GM13977 (cell line): ENCODE measurements at places on chromosomes 1 and 21.

GRCh38 chr1:58395355-58395754 is 151.2 kb downstream of the OMA1 start:
- no peak for DNase-seq

DNA sequence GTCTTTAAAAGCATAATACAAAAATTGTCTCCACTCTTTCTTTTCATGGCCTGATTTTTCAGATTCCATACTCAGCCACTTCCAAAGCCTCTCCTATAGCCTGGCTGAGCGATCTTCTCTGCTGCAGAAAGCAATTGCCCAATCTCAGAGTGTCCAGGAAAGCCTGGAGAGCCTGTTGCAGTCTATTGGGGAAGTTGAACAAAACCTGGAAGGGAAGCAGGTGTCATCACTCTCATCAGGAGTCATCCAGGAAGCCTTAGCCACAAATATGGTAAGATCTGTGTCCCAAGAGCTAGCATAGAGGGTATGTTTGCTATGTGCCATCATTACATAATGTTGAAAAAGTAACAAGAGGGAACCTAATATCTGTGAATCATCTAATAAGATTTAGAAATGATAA is 130.7 kb upstream of the BMP8A start:
- DNase-seq: no peak

DNA sequence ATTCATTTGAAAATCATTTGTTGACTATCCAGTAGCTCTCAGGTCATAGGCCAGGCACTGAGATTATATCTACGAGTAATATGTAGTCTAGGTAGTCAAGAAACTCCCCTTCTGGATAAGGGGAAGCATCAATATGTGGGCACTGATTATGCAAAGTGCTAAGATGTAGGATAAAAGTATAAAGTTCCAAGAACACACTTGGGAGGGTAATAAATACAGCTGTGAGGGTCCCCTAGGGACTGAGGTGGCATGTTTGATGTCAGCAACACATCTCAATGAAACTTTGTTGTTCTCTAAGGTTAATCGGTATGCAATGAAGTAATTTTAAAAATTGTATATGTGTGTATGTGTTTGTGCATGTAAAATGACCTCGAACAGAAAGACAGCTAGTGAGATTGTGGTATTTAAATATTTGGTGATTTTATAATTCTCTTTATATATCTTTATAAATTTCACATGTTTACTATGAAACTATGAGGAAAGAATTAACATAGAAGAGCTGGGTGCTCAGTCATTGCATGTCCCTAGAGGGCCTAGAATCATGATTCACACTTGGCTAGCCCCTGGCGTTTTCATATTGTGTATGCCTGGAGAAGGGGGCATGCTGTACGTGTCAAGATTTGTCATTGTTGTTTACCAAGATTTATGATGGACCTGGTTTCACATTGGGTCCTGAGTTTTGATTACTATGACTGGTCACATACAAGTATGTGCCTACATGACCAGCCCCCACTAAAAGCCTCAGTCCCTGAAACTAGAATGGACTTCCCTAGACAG is 140.1 kb upstream of the DUSP10 start:
- DNase-seq: no peak

DNA sequence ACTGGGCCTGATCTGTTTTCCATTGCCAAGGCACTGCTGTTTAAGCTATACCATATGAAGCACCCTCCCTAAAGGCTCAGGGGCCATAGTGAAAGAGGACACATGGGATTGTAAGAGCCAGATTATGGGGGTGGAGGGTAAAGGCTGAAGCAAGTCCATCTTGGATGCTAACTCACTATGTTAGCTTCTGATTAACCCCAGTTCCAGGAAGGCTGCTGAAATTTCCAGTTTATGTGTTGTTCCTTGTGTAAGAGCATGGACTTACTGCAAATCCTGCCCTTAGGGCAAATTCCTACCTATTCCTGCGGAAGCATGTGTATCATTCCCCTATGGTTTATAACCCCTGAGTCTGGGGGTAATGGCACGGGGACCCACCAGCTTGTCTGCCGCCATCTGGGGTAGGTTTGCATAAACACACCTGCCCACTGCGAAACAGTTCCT is 91.8 kb upstream of the SERBP1 start:
- DNase-seq: no peak

DNA sequence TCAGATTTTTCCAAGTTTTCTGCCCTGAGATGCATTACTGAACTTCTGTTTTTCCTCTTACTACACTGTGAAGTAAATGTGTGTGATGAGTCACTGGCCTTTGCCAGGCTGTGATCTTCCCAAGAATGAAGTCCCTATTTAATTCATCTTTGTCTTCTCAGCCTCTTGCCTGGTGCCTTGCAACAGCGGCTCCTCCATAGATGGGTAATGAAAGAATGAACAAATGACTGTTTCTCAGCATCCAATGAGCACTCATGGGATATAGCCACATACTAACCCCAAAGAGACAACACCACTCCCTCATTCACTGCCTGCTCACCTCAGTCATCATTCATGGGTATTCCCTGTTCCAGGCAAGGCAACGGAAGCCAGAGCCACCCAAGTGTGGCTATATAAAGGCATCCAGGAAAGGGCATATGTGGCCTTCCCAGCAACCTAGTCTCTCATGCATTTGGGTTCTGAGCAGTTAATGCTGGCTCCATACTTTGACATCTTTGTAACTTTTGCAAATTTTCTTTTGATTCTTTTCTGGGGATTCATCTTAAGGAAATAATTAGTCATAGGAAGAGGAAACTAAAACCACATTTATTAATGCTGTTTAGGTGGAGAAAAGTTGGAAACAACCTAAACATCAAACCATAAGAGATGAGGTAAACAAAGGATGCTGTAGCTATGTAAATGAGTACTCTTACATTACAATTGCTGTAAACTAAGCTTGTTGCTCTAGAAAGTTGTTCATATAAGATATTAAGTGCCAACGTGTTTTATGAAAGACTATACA is 71.9 kb downstream of the HIVEP3 start:
- no peak for DNase-seq

DNA sequence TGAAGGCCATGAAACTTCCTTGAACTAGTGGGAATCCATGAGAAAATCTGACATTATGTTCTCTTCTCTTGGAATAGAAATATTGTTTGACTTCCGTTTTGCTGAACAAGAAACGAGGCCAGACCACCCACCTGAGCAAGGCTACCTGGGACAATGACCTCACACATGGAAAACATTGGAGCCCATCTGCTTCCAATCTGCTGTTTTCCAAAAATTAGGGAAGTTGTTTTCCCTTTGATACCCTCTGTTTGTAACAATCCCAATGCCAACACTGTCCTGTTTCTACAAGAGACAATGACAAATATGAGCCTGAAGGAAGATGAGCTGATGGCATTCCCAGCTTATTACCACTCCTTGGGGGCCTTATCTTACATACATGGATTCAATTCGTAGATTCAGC is 29.4 kb downstream of the OR2C3 start:
- DNase-seq: no peak

DNA sequence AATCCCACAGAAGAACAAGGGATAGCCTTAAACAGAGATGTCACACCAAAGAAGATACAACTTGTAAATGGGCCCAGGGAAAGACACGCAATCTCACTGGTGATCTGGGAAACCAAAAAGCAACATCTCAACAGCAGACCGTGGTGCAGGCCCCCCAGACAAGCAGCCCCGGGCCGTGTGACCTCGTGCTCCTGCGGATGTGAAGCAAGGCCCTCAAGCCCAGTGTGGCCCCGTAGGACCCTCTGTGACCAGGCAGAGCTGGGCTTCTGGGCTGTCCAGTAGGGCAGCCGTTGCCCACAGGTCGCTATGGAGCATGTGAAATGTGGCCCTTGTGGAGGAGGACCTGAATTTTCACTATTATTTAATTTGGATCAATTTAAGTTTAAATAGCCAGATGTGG is 34.9 kb upstream of the TMEM52 start:
- DNase-seq: no peak

GRCh38 chr1:210905944-210906453 is 227.9 kb downstream of the KCNH1 start:
- DNase-seq: no peak

- DNase-seq: no peak
These were observed 124.6 kb downstream of the KIF26B start for GRCh38 chr1:245279346-245279745.

- DNase-seq: peak; percentile 16
These were observed 111.1 kb upstream of the ETV3 start for GRCh38 chr1:157249326-157249725.

DNA sequence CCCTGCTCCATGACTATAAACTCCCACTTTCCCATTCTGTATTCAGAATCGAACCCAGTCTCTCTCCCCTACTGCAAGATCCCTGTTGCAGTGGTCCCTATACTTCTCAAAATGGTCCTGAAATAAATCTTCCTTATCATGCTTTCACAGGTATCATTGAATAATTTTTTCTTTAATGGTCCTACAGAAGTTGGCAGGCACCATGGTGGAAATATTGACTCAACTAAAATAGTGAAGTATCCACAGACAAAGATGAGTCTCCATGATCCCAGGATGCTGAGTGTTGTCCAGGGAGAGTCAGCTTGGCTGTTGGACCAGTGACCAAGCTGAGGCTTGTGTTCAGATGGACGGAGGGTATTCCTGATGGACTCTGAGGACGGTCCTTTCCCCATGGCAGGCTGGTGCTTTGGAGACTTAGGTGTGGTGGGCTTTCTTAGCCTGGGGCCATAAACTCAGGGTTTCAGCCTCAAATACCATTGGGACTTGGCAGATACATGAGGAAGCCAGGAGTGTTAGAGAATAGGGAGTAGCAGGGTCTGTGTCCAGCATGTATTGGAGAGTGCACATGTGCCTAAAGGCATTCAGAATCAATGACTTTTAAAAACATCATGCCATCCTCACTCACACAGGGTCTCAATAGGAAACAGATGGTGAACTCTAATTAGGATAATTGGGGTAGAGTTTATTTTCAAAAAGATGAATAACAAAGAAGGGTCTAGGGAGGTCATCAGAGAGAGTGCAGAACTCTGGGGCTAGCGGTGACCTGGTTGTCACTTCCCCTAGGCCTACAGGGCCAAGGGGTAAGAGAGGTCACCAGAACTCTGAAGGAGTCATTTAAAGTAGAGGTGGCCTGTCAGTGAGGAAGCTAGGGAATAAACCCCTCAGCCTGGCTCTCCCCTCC is 19.8 kb downstream of the TINAGL1 start:
- peak; percentile 20 for DNase-seq

DNA sequence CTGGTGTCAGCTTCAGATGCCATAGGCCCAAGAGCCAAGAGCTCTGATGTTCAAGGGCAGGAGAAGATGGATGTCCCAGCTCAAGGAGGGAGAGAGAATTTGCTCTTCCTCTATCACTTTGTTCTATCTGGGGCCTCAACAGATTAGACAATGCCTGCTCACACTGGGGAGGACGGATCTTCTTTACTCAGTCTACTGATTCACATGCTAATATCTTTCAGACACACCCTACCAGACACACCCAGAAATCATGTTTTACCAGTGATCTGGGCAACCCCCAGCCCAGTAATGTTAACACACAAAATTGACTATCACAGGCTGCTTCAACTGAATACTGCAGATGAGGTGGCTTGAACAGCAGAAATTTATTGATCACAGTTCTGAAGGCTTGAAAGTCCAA is 69.0 kb downstream of the OLFML3 start:
- no peak for DNase-seq

DNA sequence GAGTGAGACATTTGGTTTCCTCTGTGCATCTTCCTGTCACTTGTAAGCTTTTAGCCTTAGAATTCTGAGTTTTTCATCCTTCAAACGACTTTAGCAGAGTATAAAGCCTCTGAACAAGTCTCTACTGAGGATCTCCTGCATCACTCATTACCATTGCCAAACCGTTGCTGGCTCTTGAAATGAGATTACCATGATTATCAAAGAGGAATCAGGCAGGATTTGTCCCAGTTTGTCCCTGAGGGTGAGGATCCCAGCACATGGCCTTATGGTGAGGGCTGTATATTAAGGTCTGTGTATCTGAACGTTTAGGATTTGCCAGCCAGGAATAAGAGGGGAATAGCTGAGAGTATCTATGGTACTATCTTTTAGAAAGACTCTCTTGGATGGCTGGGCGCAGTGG is 169.5 kb upstream of the L1TD1 start:
- no peak for DNase-seq

DNA sequence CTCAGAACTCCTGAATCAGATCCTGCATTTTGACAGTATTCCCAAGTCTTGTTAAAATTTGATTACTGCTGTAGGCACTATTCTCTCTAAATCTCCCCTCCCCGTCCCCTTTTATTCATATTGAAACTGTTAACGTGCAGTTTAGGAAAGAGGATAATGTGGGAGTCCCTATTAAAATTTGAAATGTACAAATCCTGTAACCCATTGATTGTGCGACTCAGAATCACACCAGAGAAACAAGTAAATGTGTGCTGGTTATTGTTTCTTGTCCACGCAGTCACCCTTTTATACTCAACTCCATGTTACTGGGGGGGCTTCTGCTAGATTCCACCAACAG is 584 bp upstream of the LTN1 start:
- DNase-seq: peak; percentile 17

GRCh38 chr1:217955723-217956122 is 324.6 kb downstream of the SPATA17 start:
- no peak for DNase-seq

DNA sequence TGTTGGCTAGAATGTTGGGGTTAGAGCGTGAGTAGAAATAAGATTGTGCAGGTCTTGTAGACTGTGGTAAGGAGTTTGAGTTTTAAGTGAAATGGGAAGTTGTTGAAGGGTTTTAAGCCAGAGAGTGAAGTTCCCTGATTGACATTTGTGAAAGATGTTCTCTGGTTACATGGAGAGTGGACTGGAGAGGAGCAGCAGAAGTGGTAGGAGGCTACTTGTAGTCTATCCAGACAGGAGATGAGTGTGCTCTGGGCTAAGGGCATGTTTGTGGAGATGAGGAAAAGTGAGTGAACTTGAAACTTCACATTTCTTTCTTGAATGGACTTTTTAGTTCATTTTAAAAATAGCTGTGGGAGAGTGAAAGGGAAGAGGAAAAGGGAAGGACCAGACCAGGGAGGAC is 37.0 kb downstream of the F3 start:
- no peak for DNase-seq

DNA sequence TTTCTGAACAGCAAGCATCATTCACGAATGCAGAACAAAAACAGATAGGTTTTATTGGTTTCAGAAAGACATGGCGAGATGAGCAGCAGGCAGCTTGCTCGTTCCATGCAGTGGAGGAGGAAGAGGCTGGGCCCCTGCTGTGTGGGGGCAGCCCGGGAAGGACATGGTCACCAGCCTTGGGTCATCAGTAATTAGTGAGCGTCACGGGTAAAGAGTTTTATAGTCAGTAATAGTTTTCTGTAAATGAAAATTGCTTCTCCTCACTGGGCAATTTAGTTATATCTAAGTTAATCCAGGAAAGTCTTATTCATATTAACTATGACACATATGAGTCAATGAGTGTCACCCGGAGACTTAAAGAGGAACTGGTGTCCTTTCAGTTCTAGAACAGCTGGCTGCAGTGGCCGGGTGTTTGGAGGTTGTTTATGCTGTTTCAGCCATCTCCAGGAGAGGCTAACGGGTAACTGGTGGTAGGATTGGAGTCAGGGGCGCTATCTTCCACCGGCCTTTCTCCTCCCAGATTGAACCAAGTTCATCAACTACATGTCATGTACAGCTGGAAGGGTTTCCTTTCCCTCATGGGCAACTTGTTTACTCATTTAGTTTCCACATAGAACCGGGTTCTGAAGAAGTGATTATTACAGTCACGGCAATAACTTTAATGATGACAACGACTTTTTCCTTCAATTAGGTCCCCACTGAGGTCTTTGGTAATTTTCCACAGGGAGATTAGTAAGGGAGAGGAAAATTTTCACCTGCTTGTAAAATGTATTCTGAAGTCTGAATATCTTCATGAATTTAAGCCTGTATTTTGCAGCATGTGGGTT is 34.6 kb upstream of the SLC45A1 start:
- DNase-seq: peak; percentile 79

- no peak for DNase-seq
These were observed 48.1 kb downstream of the NFIA start for GRCh38 chr1:61130338-61131000.
